ENCODE measurements at places on chromosomes 1 and 21. TPM values are rescaled to one million over a fixed set of nuclear protein-coding genes. Genes with fewer than 3 reads are reported as not detected.

- no peak overlapping the region for H3K27ac ChIP-seq
- H3K4me3 ChIP-seq = no peak overlapping the region
- DNase-seq = no peak
- no peaks in the 10 kb centered on the region for H3K27me3 ChIP-seq
Observed at GRCh38 chr21:35942211-35943144, 117.8 kb downstream of the SETD4 start.

DNA sequence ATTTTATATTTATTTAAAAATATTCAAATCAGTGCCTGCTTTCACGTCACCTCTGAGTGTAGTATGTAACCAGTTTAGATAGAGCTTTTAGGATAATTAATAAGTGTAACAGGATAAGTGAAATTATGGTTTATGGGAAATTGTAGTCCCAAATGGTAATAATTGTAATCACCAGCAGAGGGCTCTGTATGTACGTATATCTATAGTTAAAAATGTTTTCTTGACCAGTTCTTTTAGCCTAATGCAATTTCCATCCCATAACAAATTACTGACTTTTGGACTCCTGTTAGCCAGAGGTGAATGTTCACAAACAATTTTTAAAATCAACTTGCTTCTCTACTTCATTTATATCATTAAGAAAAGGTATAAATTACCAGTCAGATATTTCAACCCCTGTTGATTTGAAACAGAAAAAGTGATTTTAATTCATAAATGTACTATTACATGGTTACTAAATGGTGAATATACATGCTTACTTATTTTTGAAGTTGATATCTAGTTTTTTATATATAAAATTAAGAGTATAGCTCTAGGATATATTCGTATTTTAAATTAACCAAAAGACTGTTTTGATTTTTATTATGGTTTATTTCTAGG, 25.3 kb downstream of the SLC30A7 start:
- H3K4me3 ChIP-seq = no peak overlapping the region
- no peak overlapping the region for H3K27ac ChIP-seq
- H3K4me1 ChIP-seq = no peaks in the 10 kb centered on the region
- DNase-seq = no peak
- H3K27me3 ChIP-seq = no peaks in the 10 kb centered on the region
- no peaks in the 10 kb centered on the region for H3K36me3 ChIP-seq

GRCh38 chr1:59096501-59096900, 200.4 kb upstream of the FGGY start:
- no peak overlapping the region for H3K4me3 ChIP-seq
- no peak for DNase-seq
- no peak overlapping the region for H3K27ac ChIP-seq
- no peaks in the 10 kb centered on the region for H3K36me3 ChIP-seq
- no peaks in the 10 kb centered on the region for H3K4me1 ChIP-seq

- no peaks in the 10 kb centered on the region for H3K36me3 ChIP-seq
- no peak overlapping the region for H3K27ac ChIP-seq
- no peaks in the 10 kb centered on the region for H3K27me3 ChIP-seq
- DNase-seq = no peak
- no peak overlapping the region for H3K4me3 ChIP-seq
Observed at GRCh38 chr1:209190591-209191261, 392.8 kb upstream of the CAMK1G start.

DNA sequence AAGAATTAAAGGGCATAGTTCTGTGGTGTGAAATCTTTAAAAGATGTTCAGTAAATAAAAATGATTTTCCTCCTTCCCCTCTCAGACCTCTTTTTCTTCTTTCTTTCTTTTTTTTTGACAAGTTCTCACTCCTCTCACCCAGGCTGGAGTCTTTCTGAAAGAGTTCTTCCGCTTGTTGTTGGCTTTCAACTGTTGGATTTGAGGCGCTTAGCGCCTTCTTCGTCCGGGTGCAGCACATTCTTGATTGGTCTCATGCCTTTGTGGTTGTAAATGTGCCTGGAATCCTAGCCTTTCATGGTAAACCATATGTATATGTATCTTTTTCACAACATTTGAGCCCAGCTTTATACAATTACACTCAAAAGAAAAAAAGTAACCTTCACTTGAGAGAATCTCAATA, 980 bp upstream of the METTL18 start:
- H3K27ac ChIP-seq = peak overlapping the region; percentile 83
- H3K27me3 ChIP-seq = no peaks in the 10 kb centered on the region
- H3K36me3 ChIP-seq = no peaks in the 10 kb centered on the region
- H3K4me1 ChIP-seq = peaks cover 14% of the 10 kb centered on the region

- no peaks in the 10 kb centered on the region for H3K27me3 ChIP-seq
- no peaks in the 10 kb centered on the region for H3K4me1 ChIP-seq
- no peaks in the 10 kb centered on the region for H3K36me3 ChIP-seq
- DNase-seq = no peak
- H3K4me3 ChIP-seq = no peak overlapping the region
Observed at GRCh38 chr1:67059346-67059745, 5.4 kb upstream of the SLC35D1 start.

DNA sequence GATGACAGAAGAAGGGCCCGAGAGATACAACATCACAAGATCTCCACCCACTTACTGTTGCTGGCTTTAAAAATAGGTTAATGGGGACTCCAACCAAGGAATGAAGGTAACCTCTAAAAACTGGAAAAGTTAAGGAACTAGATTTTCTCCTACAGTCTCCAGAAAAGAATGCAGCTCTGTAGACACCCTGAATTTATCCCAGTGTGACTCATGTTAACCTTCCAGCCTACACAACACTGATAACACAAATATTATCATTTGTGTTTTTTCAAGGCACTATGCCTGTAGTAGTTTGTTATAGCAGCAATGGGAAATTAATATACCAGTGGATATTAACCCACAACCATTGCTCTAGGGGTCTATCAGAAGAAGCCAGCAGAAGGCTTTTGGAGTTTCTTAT, 730.7 kb upstream of the ZP4 start:
- H3K27me3 ChIP-seq = no peaks in the 10 kb centered on the region
- H3K27ac ChIP-seq = no peak overlapping the region
- no peaks in the 10 kb centered on the region for H3K4me1 ChIP-seq
- H3K4me3 ChIP-seq = no peak overlapping the region
- no peak for DNase-seq
- no peaks in the 10 kb centered on the region for H3K36me3 ChIP-seq

DNA sequence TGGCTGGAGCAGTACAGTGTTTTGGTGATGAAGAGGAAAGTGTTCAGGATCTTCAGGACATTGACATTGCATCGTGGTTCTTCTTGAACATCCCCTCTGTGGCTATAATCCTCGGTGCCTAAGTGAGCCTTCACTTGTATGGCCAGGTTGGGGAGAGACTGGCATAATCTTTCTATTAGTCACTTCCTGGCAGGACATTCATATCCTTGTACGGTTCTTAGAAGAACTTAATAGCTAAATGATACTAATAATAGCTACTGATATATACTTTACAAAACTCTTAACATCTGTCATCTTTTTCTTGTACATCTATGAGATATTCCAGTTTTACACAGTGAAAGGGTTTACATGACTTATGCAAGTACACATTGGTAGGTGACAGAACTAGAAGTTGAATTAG, 35.8 kb downstream of the CELF3 start:
- H3K4me3 ChIP-seq = no peak overlapping the region
- no peak for DNase-seq
- peaks cover 36% of the 10 kb centered on the region for H3K36me3 ChIP-seq
- H3K27ac ChIP-seq = peak overlapping the region; percentile 63
- H3K27me3 ChIP-seq = no peaks in the 10 kb centered on the region
- H3K4me1 ChIP-seq = peaks cover 22% of the 10 kb centered on the region

The EFNA3 gene
- polyA plus RNA-seq = 8.4 TPM

The PALMD gene
- polyA plus RNA-seq = 5.2 TPM
